Activated T-helper 1 cell treated with anti-CD3 and anti-CD28 coated beads, Interleukin-12 subunit alpha, Interleukin-12 subunit beta, Interleukin-2, Interleukin-4 antibody, amounts not matched to agents 30 ng/mL and 10 ng/mL and 1 ng/mL, durations not matched to agents 14 hours and 24 hours and 36 hours (primary cell): ENCODE measurements at places on chromosomes 2 and 18.

DNA sequence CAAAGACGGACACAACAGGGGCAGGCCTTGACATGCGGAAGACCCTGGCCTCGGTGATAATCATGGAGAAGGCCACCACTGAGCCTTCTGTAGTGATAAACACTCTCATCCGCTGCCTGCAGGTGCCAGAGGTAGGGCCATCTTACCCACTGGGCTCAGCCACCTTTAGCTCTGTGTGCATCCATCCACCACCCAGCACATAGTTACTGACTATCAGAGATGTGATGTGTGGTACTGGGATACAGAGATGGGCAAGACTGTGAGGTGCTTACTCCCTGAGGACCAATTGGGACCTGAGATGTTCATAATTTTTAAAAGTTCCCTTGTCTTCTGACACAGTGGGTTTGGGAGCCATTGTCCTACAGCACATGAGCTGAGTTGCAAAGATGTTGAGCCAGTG, 1.6 kb downstream of the MROH2A start:
- DNase-seq = no peak

GRCh38 chr2:102291319-102292075, 19.9 kb upstream of the IL1RL1 start:
- no peak for DNase-seq

GRCh38 chr2:138445227-138445626, 56.3 kb upstream of the SPOPL start:
- DNase-seq = no peak

DNA sequence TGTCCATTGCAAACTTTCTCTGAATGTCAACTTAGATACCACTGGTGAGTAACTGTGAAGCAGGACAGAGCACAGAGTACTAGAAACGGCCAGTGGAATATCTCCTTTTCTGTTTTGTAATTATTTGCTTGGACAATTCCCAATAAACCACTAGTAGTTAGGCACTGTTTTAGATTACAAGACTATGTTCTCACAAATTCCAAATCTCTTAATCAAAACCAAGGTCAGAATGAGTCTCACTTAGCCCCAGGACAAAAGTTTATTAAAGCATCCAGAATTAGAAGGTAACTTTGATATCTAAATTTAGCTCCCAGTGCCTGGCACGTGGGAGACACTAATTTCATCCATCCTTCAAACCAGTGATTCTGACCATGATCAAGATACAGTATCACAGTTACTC, 89.0 kb downstream of the ZNF521 start:
- DNase-seq = no peak
